ENCODE measurements at places on chromosomes 5 and 9.

DNA sequence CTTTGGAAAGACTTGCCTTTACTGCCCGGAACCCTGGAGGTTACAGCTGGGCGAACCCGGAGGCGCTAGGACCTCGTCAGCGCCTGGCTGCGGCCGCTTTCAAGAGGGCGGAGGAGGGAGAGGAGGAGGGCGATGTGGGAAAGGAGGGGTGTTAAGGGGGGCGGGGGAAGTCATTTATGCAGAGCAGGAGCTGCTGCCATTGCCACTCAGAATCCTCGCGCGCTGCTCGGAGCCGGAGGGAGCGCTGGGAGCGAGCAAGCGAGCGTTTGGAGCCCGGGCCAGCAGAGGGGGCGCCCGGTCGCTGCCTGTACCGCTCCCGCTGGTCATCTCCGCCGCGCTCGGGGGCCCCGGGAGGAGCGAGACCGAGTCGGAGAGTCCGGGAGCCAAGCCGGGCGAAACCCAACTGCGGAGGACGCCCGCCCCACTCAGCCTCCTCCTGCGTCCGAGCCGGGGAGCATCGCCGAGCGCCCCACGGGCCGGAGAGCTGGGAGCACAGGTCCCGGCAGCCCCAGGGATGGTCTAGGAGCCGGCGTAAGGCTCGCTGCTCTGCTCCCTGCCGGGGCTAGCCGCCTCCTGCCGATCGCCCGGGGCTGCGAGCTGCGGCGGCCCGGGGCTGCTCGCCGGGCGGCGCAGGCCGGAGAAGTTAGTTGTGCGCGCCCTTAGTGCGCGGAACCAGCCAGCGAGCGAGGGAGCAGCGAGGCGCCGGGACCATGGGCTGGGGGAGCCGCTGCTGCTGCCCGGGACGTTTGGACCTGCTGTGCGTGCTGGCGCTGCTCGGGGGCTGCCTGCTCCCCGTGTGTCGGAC is at the start of gene PCSK5:
Gene PCSK5, plus strand, starts transcription at position 202 of the 805 bp plus-strand sequence. Its CDS starts 509 bp downstream, at position 711.
- DNase-seq = peak; percentile 89

DNA sequence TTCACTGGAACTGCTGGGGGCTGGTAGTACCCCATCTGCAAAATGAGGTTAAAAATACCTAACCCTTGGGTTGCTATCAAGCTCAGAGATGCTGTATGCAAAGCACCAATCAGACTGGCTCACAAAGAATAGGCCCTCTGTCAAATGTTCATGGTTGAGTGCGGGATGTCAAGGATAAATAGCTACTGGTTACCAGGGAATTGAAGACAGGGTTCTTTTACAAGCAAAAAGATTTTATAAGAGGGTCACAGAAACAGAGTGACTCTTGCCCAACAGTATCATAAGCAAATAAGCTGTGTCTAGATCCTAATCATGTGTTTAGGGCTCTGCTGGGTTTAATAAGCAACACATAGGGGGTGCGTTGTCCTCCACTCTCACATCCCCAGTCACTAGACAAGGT is 11.9 kb downstream of the SYK start:
- no peak for DNase-seq

GRCh38 chr9:104885818-104886709 is 41.9 kb downstream of the ABCA1 start:
- DNase-seq = no peak

- DNase-seq = no peak
Observed at GRCh38 chr5:29697785-29698414, 1495.6 kb upstream of the CDH6 start.

DNA sequence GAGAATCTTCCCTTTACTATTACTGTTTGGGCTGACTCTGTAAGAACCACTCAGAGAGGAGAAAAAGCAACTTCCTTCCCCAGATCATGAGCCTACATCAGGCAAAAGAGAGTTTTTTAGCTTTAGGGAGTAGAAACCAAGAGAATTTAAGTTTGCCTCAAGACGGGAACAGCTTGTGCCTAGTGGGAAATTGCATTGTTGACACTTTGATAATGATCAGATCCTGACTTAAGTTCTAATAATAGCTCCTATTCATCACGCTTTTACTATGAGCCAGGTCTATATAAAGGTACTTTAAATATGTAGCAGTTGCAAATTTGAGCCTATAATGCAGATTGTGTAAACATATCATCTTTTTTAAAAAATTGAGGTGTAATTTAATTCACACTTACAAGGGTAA is 298.2 kb downstream of the MAN2A1 start:
- DNase-seq = no peak

- DNase-seq = no peak
Observed at GRCh38 chr9:85223506-85224125, 518.1 kb downstream of the AGTPBP1 start.

GRCh38 chr9:34997379-34997781 is 7.8 kb downstream of the DNAJB5 start:
- DNase-seq = no peak

DNA sequence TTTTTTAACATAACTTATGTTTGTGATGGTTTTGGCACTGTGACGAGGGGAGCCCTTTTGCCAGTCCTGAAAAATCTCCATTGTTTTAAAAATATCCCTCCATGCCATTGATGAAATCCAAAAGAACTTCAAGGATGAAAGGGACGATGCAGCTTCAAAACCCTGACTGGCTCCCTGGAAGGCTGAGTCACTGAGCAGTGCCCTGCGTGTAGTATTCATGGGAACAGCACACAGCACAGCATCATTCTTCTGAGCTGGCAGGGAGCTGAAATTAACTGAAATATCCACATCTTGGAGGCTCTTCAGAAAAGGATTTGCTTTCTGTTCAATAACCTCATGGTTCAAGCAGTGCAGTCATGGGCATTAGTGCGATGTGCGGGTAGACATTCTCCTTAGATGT is 29.7 kb downstream of the PDE4D start:
- no peak for DNase-seq

GRCh38 chr9:124784509-124784908 is 7.6 kb downstream of the OLFML2A start:
- no peak for DNase-seq

Measured in astrocyte of the cerebellum (primary cell).